Cardiac muscle cell (in vitro differentiated cells and primary cell): ENCODE measurements at places on chromosomes 11 and 22. TPM values are rescaled to one million over a fixed set of nuclear protein-coding genes. Genes with fewer than 3 reads are reported as not detected.

PRRG4 gene
- not detected in 2 replicates for total RNA-seq

GRCh38 chr11:35065566-35065965 lies 73.4 kb upstream of the CD44 start:
- no peak for DNase-seq

GRCh38 chr22:31956360-31956759 lies 12.0 kb downstream of the YWHAH start:
- no peak for DNase-seq

DNA sequence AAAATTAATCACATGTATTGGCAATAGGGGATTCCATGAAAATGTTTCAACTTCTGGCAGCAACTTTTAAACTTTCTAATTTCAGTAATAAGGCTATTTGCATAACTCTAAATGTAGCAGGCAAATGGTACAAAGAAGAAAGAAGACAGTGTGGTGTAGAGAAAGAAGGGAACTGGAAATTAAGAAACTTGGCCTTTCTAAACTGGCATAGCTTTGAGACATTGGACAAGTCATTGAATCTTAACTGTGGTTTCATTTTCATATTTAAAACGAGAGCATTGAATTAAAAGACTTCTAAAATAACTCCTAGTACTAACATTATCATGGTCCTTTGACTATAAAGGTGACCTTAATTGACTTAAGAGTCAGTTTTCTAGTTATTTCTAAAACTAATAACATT lies 125.0 kb downstream of the UVRAG start:
- no peak for DNase-seq

GRCh38 chr11:12019866-12020416 lies 11.5 kb upstream of the DKK3 start:
- DNase-seq: peak; percentile 37

DNA sequence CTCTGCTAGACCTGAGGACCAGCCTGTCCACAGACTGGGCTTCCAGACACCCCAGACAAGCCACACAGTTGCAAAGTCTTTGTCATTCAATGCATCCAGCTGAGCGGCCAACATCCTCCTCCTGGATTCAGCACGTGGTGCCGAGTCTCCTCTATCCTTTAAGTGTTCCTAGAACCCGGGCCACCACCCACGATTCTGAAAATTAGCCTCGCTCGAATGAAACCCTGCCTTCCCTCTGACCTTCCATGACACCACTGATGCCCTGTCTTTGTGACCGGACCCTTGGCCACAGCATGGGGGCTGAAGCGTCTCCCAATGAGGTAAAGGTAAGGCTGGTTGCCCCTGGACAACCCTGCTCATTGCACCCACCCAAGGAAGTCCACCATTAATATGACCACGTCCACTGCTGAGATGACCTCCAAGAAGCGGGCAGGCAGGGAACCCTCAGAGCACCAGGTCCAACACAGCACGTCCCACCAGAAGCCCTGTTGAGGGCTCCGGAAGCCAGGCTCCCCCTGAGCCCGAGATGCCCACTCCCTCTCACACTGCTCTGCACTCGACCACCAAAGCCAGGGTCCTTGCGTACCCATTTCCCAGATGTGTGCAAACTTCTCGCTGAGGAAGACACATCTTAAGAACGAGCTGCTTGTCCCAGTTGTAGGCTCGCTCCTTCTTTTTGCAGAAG lies 279.0 kb downstream of the CTTN start:
- no peak for DNase-seq

DNA sequence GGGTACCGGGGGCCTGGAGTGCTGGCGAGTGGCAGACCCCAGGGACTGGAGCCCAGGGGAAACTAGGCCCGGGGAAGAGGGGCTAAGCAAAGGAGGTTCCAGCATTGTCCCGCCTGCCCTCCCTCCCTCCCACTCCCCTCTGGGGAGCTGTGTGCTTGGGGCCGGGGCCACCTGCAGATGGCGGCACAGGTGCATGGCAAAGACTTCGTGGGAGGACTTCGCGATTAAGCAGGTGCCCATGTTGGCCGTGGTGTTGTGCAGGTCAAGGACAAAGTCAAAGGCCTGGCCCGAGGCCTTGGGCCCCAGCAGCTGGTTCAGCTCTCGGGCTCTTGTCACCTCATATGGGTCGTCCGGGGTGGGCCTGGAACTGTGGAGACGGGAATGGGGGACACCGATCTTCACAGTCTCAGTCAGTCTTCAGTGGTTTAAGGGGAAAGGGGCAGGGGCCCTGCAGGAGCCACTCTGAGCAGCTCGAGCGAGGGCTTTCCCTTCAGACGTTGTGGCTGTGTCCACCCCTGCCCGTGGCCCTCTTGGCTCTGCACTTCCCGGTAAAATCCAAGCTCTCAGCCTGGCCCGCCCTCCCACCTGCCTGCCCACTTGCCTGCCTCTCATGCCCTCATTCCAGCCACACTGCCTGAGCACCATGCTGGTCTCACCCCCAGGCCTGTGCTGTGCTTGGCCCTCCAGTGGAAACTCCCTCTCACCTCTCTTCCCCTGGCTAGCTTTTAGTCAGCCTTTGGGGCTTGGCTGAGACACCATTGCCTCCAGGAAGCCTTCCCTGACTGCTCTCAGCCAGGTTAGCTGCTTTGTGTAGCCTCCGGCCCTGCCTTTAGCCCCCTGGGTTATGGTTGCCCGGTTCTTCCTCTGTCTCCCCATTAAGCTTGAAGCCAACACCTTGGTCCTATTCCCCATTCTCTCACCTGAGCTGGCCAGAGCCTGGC lies 4.7 kb downstream of the ACY3 start:
- no peak for DNase-seq
